Esophagus mucosa (tissue), 1 donor: ENCODE measurements at places on chromosomes 11 and 22. TPM values are rescaled to one million over a fixed set of nuclear protein-coding genes. Genes with fewer than 3 reads are reported as not detected.

FAM111B gene
- 9.6 TPM for total RNA-seq

- no peak for ATAC-seq
Observed at GRCh38 chr22:39219071-39220039, 25.4 kb downstream of the PDGFB start.

GRCh38 chr11:61552108-61552635 is 28.7 kb downstream of the SYT7 start:
- no peak for ATAC-seq

GRCh38 chr22:40660730-40661129 is 18.6 kb upstream of the MCHR1 start:
- ATAC-seq: no peak

TBX10 gene
- not detected for total RNA-seq

DNA sequence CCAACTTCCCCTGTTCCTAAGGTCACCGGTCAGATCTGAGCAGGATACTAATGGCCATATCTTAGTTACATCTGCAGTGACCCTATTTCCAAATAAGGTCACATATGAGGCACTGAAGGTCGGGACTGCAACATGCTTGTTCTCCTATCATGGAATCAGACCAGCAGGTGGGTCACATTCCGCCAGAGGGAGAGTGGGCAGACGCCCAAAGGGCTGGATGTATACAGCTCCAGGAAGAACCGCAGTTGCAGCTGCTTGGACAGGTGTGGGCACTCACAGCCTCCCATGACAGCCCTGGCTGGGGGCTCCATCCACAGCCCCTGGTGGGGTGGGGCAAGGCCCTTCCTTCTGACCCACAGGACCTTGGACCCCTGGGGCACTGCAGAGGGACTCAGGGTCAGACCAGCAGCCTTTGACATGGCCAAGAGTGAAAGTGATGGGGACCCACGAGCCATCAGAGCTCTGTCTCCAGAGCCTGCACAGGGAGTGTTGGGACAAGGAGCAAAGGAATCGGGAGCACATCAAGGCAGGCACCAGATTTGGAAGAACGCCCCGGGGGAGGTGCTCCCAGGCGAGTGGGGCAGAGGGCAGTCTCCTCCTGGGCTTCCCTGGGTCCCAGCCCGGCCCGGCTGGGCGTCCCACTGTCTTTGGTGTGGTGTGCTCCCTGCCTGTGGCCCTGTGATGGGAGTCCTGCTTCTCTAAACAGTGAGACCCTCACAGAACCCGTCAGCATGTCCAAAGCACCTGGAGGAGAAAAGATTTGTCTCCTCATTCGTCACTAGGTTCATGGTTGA is 13.3 kb upstream of the CD81 start:
- no peak for ATAC-seq

DNA sequence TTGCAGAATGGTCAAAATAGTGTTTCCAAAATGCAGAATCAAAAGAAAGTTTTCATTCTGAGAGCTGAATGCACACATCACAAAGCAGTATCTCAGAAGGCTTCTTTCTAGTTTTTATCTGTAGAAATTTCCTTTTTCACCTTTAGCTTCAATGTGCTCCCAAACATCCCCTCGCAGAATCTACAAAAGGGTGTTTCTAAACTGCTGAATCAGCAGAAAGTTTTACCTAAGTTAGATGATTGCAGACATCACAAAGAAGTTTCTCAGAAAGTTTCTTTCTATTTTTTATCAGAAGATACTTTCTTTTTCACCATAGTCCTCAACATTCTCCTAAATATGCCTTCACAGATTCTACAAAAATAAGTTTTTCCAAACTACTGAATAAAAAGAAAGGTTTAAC is 239.8 kb downstream of the OR4A5 start:
- no peak for ATAC-seq
